ENCODE measurements at places on chromosomes 7 and 10. TPM values are rescaled to one million over a fixed set of nuclear protein-coding genes. Genes with fewer than 3 reads are reported as not detected.

GRCh38 chr7:55271069-55271626 lies 94.0 kb upstream of the LANCL2 start:
- H3K4me3 ChIP-seq: no peak overlapping the region
- H3K27me3 ChIP-seq: no peaks in the 10 kb centered on the region
- H3K36me3 ChIP-seq: no peaks in the 10 kb centered on the region
- no peak for DNase-seq
- H3K27ac ChIP-seq: no peak overlapping the region

DNA sequence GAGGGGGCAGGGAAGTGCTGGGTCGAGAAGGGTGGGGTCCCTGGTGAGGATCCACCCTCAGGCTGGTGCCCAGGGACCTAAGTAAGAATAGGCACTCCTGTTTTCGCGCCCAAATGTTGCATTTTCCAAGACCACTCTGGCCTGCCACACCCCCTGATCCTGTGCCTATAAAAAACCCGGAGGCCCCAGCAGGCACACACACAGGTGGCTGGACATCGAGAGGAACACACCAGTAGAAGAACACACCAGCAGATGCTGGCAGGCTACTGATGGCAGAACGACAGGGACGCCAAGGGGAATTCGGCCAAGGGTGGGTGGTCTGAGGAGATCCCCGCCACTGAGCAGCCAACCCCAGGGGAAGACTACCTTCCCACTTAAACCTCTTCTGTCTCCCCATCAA lies 633.9 kb upstream of the POT1 start:
- H3K4me1 ChIP-seq: no peaks in the 10 kb centered on the region
- H3K27ac ChIP-seq: no peak overlapping the region
- DNase-seq: peak; percentile 24
- no peaks in the 10 kb centered on the region for H3K36me3 ChIP-seq

DNA sequence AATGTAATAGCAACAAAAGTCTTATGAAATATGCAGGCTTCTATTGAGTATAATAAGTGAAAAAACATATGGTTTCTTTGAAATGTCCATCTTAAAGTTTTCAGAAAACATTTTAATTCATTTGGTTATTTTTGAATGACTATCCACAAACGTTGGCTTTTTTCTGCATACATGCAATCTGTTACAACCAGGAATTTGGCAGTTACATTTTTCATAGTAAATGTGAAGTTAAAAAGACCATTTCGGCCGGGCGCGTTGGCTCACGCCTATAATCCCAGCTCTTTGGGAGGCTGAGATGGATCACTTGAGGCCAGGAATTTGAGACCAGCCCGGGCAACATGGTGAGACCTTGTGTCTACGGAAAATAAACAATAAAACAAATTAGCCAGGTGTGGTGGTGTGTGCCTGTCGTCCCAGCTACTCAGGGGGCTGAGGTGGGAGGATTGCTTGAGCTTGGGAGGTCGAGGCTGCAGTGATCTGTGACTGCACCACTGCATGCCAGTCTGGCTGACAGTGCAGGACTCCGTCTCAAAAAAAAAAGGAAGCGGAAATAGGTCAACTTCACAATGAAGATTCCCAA lies 73.9 kb upstream of the NMT2 start:
- no peaks in the 10 kb centered on the region for H3K36me3 ChIP-seq
- H3K27ac ChIP-seq: no peak overlapping the region
- no peak for DNase-seq

GRCh38 chr10:79146611-79147130 lies 77.9 kb downstream of the ZMIZ1 start:
- DNase-seq: peak; percentile 81
- peaks cover 98% of the 10 kb centered on the region for H3K4me1 ChIP-seq
- H3K4me3 ChIP-seq: no peak overlapping the region
- H3K36me3 ChIP-seq: peaks cover 22% of the 10 kb centered on the region
- H3K27me3 ChIP-seq: no peaks in the 10 kb centered on the region
- peak overlapping the region; percentile 94 for H3K27ac ChIP-seq

C7orf57 gene
- 1.6 TPM for total RNA-seq

PSMC2 gene
- total RNA-seq: 89.4 TPM

CC2D2B gene
- 1.6 TPM for total RNA-seq

CDHR3 gene
- 28.7 TPM for total RNA-seq

GRCh38 chr10:56662765-56663447 lies 301.8 kb upstream of the ZWINT start:
- no peak for DNase-seq
- H3K4me1 ChIP-seq: no peaks in the 10 kb centered on the region

FAM24B gene
- total RNA-seq: 3.8 TPM

GRCh38 chr10:25263931-25264330 lies 89.1 kb downstream of the GPR158 start:
- no peak overlapping the region for H3K27ac ChIP-seq
- H3K36me3 ChIP-seq: no peaks in the 10 kb centered on the region
- H3K27me3 ChIP-seq: no peaks in the 10 kb centered on the region
- H3K4me1 ChIP-seq: no peaks in the 10 kb centered on the region
- H3K4me3 ChIP-seq: no peak overlapping the region

CYP17A1 gene
- 0.80 TPM for total RNA-seq

DNA sequence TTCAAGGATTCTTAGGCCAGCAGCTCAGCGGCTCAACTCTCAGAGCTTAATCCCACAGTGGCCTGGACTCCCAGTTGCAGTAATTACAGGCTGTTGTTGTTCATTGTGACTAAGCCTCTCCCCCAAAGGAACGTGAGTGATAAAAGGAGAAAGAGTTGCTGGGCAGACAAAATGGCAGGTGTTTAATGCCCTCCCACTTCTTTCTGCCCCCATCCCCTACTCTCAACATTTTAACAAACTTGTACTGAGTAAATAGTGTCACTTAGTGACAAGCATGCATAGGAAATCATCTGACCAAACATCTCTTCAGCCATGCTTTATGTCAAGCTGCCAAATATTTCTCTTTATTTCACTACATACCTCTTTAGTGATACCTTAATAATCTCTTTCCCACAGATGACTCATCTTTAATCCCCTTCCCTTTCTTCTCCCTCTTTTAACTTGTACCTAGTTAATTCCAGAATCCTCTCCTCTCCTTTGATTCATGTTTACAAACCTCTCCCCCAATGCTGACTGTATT lies 12.4 kb upstream of the MTERF1 start:
- H3K27ac ChIP-seq: no peak overlapping the region
- H3K36me3 ChIP-seq: no peaks in the 10 kb centered on the region
- no peaks in the 10 kb centered on the region for H3K4me1 ChIP-seq
- H3K27me3 ChIP-seq: no peaks in the 10 kb centered on the region
- DNase-seq: no peak

DNA sequence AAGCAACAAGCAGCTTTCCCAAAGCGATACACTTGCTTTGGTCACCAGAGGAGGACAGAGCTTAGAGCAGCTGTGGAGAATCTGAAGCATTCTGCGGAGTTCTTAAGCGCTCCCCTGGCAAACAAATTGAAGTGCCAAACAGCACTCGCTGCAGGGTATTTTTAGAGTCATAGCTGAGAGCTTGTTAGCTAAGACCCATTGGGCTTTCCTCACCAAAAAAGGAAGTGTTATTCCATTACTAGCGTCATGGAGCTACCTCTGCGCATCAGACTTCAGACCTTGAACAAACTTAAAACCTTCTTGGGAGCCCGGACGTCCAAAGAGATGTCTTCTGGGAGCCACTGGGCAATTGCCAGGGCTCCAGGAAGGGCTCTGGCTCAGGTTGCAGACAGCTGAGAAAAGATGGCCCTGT lies 23.2 kb upstream of the BMPR1A start:
- H3K4me3 ChIP-seq: no peak overlapping the region
- H3K36me3 ChIP-seq: no peaks in the 10 kb centered on the region
- no peak for DNase-seq

GRCh38 chr10:89793649-89794254 lies 92.4 kb downstream of the KIF20B start:
- no peaks in the 10 kb centered on the region for H3K27me3 ChIP-seq
- no peaks in the 10 kb centered on the region for H3K4me1 ChIP-seq
- no peak for DNase-seq
- no peaks in the 10 kb centered on the region for H3K36me3 ChIP-seq
- no peak overlapping the region for H3K4me3 ChIP-seq

GRCh38 chr10:15196021-15196834 lies 27.7 kb upstream of the NMT2 start:
- H3K27me3 ChIP-seq: no peaks in the 10 kb centered on the region
- DNase-seq: no peak
- H3K36me3 ChIP-seq: no peaks in the 10 kb centered on the region
- H3K27ac ChIP-seq: no peak overlapping the region
- no peaks in the 10 kb centered on the region for H3K4me1 ChIP-seq

SEPTIN7 gene
- 180 TPM for total RNA-seq

DNA sequence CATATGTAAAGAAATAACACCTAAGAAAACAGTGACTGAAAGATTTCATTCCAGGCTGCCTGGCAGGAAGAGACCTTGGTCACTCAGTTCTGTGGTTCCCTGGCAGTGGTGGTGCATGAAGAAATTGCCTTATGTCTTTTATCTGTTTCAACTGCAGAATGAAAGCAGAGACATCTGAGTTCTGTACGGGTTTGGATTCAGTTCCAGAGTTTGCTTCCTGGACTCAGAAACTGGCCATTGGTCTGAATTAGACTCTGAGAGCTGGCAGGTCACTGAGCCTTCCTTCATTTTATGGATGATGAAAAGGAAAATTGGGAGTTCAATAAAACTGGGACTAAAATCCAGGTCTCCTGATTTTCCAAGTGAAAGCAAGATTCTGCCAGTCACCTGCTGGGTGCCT lies 428.9 kb upstream of the AUTS2 start:
- no peaks in the 10 kb centered on the region for H3K27me3 ChIP-seq
- H3K4me3 ChIP-seq: no peak overlapping the region
- H3K4me1 ChIP-seq: no peaks in the 10 kb centered on the region
- no peak overlapping the region for H3K27ac ChIP-seq
- DNase-seq: no peak
